Activated CD8-positive, alpha-beta memory T cell treated with anti-CD3 and anti-CD28 coated beads for 24 hours (primary cell): ENCODE measurements at places on chromosomes 2 and 18.
A peak's percentile ranks its signal among the peaks of the same experiment; 100 is the strongest.

DNA sequence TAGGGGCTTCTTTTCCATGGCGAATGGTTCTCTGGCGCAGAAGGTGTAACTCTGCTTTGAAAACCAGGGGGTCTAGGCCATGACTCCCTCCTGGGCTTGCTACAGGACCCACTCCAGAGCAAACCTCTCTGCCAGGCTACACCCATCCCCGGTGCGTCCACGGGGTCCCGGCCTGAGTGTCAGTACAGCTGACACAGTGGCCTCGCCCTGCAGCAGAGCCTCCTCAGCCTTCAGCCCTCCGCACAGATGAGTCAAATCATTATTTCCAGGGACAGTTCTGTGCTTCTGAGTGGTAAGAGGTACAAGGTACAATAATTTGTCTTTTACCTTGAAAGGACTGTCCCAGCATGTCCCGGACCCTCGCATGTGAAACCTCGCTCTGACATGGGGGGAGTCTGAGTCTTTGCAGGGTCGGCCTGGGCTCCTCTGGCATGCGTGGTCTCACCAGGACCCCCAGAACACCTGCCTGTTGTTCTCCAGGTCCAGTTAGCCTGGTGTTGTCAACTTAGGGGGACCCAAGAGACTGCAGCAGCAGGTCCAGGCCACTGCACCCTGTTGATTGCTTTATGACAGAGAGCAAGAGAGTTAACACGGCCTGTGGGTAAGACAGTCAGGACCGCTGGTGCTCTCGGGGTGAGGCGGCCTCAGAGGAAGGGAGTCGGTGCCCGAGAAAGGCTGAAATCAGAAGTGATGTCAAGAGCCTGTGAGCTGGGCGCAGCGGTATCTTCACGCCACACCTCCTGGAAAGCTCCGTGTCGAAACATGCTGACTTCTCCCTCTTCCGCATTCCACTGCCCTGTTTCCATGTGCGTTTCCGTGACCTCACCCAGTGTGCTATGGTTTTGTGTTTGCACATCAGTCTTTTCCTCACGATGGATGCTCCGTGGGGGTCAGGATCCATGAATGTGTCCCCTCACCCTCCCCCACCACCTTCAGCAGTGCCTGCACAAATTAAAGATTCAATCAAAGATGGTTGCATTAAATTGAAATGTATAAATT, 340.1 kb downstream of the EIPR1 start:
- DNase-seq = no peak

- DNase-seq = no peak
Measured at GRCh38 chr2:238808761-238809160, 39.1 kb upstream of the TWIST2 start.

DNA sequence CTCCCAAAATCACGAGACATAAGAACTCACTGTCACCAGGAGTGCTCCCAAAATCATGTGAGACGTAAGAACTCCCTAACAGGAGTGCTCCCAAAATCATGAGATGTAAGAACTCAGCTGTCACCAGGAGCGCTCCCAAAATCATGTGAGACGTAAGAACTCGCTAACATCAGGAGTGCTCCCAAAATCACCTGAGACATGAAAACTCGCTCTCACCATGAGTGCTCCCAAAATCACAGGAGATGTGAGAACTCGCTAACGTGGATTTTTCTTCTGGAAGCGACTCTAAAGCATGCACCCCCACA, 53.1 kb downstream of the CTDP1 start:
- DNase-seq = no peak

DNA sequence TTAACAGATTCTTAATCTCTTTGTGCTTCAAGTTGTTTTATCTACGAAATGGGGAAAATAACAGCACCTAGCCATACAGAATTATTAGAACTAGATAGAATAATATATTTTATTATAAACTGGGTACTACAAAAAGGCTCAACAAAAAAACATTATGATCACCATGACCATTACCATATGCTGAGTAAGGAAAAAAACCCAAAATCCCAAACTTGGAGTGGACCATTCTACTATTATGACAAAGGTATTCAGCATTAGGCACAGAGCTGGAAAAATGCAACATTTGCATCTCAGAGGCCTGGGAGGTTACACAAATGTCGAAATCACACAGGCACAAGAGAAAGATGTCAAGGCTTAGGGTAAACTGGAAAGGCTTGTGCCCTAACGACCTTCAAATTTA, 162.8 kb downstream of the SRBD1 start:
- no peak for DNase-seq

DNA sequence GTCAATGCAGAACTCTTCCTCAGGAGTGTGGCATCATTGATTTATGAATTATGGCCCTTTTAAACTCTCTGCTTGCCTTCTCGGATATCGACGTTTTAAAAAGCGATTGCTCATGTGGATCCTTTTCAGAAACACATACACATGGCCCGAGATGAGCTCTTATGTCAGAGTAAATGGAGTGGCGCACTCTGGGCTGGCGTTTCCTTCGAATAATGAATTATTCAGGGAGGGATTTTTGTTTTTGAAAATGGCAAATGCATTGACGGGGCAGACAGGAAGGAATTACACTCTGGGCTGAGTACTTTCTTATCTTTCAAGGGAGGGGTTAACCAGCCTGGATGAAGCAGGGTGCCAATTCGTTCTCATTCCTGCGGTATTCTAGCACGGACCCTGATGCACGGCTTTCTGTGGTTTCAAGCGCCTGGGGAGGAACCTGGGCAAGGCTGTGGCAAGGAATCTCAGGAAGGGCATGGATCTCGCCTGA, 142.7 kb downstream of the PRKCE start:
- DNase-seq = no peak

- DNase-seq = no peak
Measured at GRCh38 chr2:175734686-175735085, 267.4 kb downstream of the LNPK start.

- no peak for DNase-seq
Measured at GRCh38 chr2:239181074-239181902, 219.5 kb downstream of the HDAC4 start.

DNA sequence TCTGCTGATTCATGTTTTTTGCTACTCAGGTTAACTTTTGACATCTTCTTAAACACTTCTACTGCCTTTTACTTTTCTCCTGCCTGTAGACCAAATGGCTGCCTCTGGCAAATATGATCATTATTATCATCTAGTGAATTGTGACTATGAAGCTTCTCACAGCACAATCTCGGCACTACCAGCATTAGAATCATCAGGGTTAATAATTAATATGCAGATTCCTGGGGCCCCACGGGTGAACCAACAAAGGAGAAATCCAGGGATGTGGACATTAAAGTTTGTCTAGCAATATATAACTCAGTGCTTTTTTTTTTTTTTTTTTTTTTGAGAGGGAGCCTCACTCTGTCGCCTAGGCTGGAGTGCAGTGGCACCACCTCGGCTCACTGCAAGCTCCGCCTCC, 136.1 kb downstream of the SPOPL start:
- DNase-seq = no peak

DNA sequence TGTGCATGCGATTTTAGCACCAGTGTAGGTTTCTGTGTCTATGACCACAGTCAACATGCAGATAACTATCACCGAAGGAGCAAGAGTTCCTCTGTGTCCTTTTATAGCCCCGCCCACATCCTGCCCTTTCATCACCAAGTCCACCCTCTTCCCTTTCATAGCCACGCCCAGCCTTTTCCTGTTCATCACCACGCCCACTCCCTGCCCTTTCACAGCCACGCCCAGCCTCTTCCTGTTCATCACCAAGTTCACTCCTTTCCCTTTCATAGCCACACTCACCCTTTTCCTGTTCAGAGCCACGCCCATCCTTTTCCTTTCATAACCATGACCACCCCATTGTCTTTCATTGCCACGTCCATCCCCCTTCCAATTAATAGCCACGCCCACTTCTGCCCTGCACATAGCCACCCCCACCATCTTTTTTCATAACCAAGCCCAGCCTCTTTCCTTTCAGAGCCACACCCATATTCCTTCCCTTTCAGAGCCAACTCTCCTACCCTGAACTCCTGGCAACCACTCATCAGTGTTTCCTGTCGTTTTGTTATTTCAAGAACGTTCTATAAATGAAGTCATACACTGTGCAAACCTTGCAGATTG, 273.9 kb downstream of the MYT1L start:
- peak; percentile 75 for DNase-seq

- no peak for DNase-seq
Measured at GRCh38 chr2:224994242-224994823, 47.9 kb downstream of the DOCK10 start.
